ENCODE measurements at places on chromosomes 4 and X. TPM values are rescaled to one million over a fixed set of nuclear protein-coding genes. Genes with fewer than 3 reads are reported as not detected.
A peak's percentile ranks its signal among the peaks of the same experiment; 100 is the strongest.

GRCh38 chr4:73251384-73251783 lies 7.2 kb downstream of the ANKRD17 start:
- no peak overlapping the region for H3K27ac ChIP-seq
- peaks cover 51% of the 10 kb centered on the region for H3K4me1 ChIP-seq
- DNase-seq = no peak

Gene RAB40AL
- not detected for total RNA-seq

GRCh38 chr4:14857475-14857874 lies 144.8 kb upstream of the CPEB2 start:
- no peak overlapping the region for H3K4me3 ChIP-seq
- H3K27me3 ChIP-seq = no peaks in the 10 kb centered on the region
- H3K27ac ChIP-seq = no peak overlapping the region

GRCh38 chr4:139857021-139857420 lies 191.4 kb downstream of the MGST2 start:
- DNase-seq = no peak
- no peaks in the 10 kb centered on the region for H3K27me3 ChIP-seq
- no peaks in the 10 kb centered on the region for H3K4me1 ChIP-seq
- H3K36me3 ChIP-seq = no peaks in the 10 kb centered on the region
- H3K4me3 ChIP-seq = no peak overlapping the region
- no peak overlapping the region for H3K27ac ChIP-seq

Gene NXF2
- total RNA-seq = not detected

DNA sequence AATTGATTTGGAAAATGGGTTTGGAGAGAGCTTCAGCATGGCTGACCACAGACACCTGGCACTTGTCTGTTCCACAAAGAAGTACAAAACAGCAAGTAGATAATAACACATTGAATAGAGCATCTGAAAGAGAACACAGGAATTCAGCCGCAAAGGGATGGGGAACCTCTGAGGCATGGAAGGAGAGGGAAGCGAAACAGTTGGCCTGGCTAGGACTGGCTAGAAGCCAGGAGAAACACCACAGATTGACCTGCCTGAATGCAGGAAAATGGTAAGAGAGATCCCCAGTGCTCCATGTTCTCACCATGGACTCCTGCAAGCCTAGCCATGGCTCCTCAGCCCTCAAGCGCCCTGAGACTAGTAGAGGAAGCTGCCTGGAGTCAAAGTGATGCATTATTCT lies 169.7 kb upstream of the SH3RF1 start:
- H3K4me3 ChIP-seq = no peak overlapping the region
- H3K4me1 ChIP-seq = no peaks in the 10 kb centered on the region
- H3K27me3 ChIP-seq = no peaks in the 10 kb centered on the region
- H3K27ac ChIP-seq = no peak overlapping the region
- no peak for DNase-seq
- no peaks in the 10 kb centered on the region for H3K36me3 ChIP-seq

DNA sequence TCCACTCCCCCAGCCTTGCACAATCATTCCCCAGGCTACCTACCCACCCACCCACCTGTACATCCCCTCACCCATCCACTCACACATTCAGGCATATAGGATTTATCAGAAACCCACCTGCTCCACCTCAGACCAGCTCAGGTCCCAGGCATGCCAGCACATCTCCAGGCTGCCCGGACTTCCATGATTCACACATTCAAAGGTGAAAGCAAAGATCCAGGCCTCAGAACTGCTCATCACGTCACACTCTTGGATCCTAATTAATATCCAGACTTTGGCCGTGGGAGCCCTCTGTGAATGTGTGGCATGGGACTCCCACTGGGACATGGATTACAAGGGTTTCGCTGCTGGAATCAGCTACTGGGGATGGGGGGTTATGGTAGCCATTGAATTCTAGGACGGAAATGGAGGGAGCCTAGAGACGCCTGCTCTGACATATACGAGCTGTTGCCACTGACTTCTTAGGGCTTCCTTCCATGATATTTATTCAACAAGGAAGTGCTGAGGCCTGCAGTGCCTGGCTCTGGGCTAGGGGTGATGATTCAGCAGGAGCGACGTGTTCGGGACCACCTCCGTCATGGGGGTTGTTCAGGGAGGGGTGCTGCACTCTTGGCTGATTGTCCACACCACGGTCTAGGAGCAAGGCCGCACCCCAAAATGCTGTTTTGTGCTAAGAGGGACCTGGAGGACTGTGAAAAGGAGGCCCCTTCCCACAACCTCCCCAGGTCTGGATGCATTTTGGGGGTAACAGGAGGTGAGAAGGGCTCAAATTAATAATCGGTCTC lies 56.9 kb upstream of the ADRA2C start:
- H3K4me1 ChIP-seq = no peaks in the 10 kb centered on the region
- DNase-seq = no peak
- H3K27ac ChIP-seq = peak overlapping the region; percentile 42
- H3K27me3 ChIP-seq = no peaks in the 10 kb centered on the region

Gene ZNF157
- not detected for total RNA-seq

DNA sequence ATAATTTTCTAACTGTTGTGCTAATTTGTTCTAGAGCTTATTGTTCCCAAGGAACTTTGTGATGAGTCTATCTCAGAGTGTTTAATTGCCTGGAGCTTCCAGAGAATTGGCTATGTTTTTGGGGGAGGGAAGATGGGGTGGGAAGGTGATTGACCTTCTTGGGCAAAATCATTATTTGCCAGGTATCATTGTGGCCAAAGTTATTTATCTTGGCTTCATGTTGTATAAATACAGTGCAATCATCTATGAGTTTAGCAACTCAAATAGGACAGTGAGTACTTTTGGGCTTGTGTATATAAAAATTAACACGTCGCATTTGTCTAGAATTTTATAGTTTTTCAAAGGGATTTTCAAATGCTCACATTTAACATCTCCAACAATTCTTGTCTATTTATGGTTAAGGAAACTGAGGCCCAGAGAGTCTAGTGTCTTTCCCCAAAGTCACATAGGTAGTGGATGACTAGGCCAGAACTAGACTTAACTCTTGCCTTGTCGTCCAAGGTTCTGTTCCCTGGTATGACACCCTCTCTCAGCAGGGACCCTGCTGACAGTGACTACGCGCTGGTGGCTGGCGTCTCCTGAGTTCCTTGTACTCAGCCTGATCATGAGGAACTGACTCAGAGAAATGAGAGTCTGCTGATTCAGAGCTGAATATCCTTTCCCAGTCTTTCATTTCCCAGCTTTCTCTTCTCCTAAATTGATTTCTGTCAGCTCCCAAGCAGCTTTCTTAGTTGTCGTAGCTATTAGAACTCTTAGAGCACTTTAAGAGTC lies 27.7 kb downstream of the FNIP2 start:
- no peak overlapping the region for H3K27ac ChIP-seq
- no peaks in the 10 kb centered on the region for H3K27me3 ChIP-seq
- DNase-seq = no peak
- H3K4me1 ChIP-seq = peaks cover 33% of the 10 kb centered on the region

GRCh38 chr4:126582737-126583136 lies 1050.0 kb upstream of the INTU start:
- no peaks in the 10 kb centered on the region for H3K4me1 ChIP-seq
- H3K4me3 ChIP-seq = no peak overlapping the region

Gene PDE6B
- 0.75 TPM for total RNA-seq

Gene CFAP299
- total RNA-seq = not detected

DNA sequence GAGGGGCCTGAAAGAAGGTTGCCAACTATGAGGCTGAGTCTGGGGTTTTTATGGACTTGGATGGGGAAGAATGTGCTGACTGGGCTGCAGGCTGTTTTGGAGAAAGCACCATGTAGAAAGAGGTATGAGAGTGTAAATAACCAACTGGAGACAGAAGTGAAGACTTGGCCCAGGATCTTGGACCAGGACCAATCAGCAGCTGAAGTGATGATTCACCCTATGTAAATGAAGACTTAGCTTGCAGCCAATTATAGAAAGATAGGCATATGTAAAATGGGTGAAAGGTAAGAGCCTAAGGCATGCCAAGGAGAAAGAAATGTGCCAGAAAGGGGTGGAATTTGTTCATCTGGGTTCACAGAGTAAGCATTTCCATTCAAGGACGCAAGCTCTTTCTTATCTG lies 856.7 kb upstream of the PRKX start:
- H3K36me3 ChIP-seq = no peaks in the 10 kb centered on the region
- H3K4me1 ChIP-seq = no peaks in the 10 kb centered on the region
- no peak for DNase-seq
- H3K27ac ChIP-seq = no peak overlapping the region

Gene HSFX4
- not detected for total RNA-seq

- H3K27me3 ChIP-seq = no peaks in the 10 kb centered on the region
- H3K36me3 ChIP-seq = no peaks in the 10 kb centered on the region
- no peak for DNase-seq
- H3K4me3 ChIP-seq = peak overlapping the region; percentile 24
- H3K27ac ChIP-seq = peak overlapping the region; percentile 79
These were observed 8.6 kb upstream of the ZNF157 start for GRCh38 chrX:47361538-47362511.

DNA sequence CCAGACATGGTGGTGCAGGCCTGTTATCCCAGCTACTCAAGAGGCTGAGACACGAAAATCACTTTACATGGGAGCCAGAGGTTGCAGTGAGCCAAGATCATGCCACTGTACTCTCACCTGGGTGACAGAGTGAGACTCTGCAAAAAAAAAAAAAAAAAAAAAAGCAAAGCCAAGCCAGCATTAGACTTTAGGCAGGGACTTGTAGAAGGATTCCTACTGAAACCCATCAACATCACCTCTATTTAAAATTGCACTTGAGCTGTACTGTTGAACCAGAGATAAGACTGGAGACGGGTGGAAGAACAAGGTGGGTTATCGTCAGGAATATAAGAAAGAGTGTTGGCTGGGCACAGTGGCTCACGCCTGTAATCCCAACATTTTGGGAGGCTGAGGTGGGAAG lies 15.7 kb upstream of the AFAP1 start:
- H3K4me1 ChIP-seq = peaks cover 24% of the 10 kb centered on the region
- no peak for DNase-seq
- H3K36me3 ChIP-seq = no peaks in the 10 kb centered on the region
- H3K4me3 ChIP-seq = no peak overlapping the region
- no peaks in the 10 kb centered on the region for H3K27me3 ChIP-seq

GRCh38 chr4:3672465-3672831 lies 93.7 kb upstream of the ADRA2C start:
- DNase-seq = no peak
- no peak overlapping the region for H3K27ac ChIP-seq
- no peaks in the 10 kb centered on the region for H3K4me1 ChIP-seq

Gene TMEM35A
- total RNA-seq = not detected

Gene MAMLD1
- 1.4 TPM for total RNA-seq

DNA sequence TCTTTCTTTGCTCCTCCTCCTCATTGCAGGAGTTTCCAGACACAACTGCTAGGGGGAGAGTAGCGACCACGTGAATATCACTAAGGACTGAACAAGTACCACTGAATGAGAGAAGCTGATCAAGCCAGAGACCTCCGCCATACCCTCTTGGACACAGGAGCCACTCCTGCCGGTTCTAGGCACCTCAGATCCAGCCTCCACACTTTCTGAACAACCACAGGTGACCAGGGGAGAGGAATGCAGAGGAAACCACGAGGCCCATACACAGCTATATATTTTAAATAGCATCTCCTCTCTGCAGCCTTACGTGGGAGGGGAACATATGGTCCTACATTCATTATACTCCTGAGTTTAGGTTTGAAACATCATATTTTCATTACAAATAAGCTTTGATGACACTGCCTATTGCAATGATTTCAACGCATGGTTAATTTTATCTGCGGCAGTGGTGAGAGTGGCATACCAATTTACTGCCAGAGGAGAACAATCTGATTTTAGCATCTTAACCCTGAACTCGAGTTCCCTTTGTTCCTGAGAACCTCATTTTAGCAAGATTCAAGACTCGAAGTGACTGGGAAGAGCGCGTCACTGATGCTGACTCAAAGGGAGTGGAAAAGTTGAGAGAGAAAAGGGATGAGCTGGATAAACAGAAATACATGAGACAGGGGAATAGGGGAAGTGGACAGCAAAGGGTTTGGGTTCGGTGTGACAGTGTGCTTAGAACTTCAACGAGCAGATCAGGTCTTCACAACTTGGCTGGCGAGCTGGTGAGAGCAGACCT lies 231.7 kb upstream of the PPARGC1A start:
- H3K27ac ChIP-seq = no peak overlapping the region
- H3K4me1 ChIP-seq = no peaks in the 10 kb centered on the region
- no peaks in the 10 kb centered on the region for H3K27me3 ChIP-seq
- no peak overlapping the region for H3K4me3 ChIP-seq
- DNase-seq = no peak

- H3K4me1 ChIP-seq = peaks cover 12% of the 10 kb centered on the region
- no peak for DNase-seq
- no peak overlapping the region for H3K27ac ChIP-seq
These were observed 443.2 kb downstream of the INPP4B start for GRCh38 chr4:142402900-142403299.

- DNase-seq = no peak
- no peaks in the 10 kb centered on the region for H3K27me3 ChIP-seq
These were observed 273.6 kb downstream of the TRAM1L1 start for GRCh38 chr4:116811730-116812129.

DNA sequence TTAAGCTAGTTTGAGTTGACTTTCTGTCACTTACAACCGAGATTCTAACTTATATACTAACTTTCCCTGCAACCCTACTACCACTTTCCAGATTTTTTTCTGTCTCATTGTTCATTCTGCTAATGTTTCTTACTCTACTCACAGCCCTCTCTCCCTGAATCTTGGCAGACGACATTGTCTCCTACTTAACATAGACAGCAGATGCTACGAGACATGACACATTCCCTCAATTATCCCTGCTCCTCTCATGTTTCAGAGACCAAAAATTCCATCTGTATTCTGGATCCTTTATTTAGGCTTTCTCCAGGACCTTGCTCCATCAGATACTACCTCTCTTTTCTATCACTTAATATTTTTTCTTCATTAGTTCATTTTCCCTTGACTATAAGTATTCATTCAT lies 379.1 kb upstream of the TEX13C start:
- H3K36me3 ChIP-seq = no peaks in the 10 kb centered on the region
- DNase-seq = no peak
- H3K4me3 ChIP-seq = no peak overlapping the region
- no peaks in the 10 kb centered on the region for H3K27me3 ChIP-seq
- H3K4me1 ChIP-seq = no peaks in the 10 kb centered on the region

GRCh38 chr4:111466811-111467604 lies 678.2 kb upstream of the FAM241A start:
- no peak overlapping the region for H3K27ac ChIP-seq
- no peak overlapping the region for H3K4me3 ChIP-seq
- no peaks in the 10 kb centered on the region for H3K27me3 ChIP-seq

DNA sequence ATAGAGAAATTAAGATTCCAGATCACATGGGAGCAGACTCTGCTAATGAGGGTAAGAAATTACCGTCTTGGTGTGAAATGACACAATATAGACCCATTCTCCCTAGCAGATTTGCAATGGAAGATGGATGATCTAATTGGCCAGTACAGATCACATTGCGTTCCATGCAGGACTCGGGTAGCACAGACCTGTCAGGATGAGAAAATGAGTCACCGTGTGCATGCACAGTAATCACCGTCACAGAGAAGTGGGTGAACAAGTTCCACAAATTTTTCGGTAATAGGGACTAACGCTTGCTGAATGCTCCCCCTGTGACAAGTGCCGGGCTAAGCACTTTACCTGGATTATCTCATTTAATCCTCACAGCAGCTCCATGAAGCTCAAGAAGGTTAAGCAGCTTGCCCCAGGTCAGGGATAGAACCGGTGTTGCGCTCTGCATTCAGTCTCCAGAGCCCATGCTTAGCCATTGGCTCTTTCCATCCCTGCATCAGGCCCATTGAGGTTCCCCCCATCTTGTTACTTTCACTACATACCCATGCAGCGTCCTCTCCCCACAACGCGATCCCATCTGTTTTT lies 375.6 kb downstream of the FBXW7 start:
- no peak overlapping the region for H3K4me3 ChIP-seq
- H3K27ac ChIP-seq = no peak overlapping the region
- H3K36me3 ChIP-seq = no peaks in the 10 kb centered on the region
- DNase-seq = no peak
- H3K4me1 ChIP-seq = peaks cover 18% of the 10 kb centered on the region
- H3K27me3 ChIP-seq = no peaks in the 10 kb centered on the region
